ENCODE measurements at places on chromosomes 4 and X.

- DNase-seq, result no peak
Measured at GRCh38 chr4:109878355-109878754, 30.4 kb downstream of the LRIT3 start.

DNA sequence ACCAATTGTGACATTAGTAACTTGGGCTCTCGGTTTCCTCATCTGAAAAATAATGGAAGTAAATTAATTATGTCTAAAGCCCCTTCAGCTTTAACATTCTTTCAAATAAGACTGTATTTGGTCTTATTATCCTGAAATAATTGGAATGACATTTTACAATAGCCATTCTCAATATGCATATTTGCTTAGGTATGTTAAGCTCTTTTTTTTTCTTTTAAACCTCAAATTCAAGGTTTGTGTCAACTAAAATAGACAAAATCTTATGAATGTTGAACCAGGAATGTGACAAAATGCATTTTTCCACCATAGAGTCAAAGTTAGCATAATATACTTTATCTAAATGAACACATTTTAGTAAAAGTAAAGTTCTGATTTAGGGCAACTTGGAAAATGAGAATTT, 34.4 kb upstream of the TET2 start:
- no peak for DNase-seq

DNA sequence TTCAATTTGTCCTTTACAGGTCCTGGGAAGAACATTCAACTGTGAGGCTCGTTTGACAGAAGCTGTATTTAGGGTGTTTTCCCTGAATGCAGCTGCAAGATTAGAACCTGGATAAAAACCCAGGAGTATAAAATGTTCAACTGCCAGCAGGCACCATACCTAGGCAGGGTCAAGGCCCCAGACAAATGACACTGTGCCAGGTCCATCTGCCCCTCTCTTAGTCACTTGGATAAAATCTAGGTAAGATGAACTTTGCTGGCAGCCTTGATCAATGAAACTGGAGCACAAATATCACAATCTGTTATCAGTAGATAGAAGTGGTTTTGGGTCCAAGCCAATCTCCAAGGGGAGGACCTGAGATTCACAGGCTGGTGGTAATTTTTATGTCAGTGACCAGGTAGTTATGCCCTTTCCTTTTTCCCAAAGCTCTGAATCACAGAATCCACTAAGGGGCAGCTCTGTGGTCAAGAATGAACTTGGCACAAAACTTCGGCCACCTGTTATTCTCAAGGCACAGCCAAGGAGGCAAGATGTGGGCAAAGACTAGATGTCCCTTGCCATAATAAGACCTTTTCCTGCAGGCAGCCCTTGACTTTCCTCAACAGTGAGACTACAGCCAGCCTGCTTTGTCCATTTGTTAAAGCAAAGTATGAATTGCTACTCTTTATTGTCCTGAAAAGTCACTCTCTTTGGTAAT, 501.0 kb downstream of the PPARGC1A start:
- no peak for DNase-seq

DNA sequence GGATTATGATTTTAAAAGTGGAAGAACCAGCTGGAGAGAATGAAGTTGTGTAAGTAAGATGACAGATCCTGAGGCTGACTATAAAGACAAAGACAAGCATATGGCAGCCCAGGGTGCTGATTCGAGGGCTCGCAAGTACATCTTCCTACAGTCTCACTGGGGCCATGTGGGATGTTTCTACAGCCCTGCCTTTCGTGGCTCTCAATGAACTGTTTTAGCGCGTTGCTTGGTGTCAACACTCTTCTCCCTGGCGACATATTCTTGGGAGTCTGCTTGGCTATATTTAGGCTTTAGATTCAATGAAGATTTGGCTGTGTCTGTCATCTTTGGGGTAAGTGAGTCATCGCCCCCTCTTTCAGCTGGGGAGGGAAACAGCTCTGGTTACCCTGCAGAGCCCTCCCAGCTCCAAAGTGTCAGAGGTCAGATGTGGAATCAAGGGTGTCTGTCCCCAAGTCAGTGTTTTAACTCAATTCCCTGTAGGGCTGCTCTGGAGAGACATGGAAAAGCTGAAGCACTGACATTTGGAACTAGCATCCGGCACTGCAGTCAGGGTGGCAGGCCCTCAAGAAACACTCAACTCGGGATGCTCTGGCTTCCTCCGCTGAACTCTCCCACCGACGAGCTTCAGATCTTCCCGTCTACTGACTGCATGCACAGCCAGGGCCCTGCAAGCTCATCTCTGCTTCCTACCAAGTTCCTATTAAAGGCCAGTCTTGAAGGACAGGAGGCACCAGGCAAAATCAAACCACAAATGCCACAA, 65.7 kb downstream of the GATB start:
- DNase-seq, result no peak

DNA sequence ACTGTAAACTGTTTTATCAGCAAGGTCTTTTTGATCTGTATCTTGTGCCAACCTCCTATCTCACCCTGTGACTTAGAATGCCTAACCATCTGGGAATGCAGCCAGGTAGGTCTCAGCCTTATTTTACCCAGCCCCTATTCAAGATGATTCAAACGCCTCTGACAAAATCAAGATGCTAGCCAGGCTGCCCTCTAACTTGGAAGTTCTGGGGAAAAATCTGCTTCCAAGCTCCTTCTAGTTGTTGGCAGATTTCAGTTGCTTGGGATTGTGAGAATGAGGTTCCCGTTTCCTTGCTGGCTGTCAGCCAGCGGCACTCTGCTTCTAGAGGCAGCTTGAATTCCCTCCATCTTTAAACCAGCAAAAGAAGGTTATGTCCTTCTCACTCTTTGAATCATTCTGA, 34.7 kb downstream of the LUZP4 start:
- peak; percentile 83 for DNase-seq

DNA sequence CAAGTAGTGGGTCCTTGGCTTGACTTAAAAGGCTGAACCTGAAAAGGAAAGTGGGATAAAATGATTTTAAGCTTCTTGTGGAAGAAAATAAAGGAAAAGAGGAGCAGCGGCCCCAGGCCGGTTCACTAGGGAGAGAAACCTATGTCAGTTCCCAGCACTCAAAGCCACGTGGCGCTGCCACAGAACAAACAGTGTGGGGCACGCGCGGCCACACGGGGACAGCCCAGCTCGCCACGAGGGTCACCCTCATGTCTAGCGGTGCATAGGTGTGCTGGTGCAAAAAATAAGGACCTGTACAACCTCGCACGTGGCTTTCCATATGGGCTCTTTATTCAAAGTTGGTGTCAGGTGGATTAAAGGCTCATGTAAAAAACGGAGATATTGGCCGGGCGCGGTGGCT, 17.1 kb downstream of the MSANTD1 start:
- DNase-seq, result no peak

DNA sequence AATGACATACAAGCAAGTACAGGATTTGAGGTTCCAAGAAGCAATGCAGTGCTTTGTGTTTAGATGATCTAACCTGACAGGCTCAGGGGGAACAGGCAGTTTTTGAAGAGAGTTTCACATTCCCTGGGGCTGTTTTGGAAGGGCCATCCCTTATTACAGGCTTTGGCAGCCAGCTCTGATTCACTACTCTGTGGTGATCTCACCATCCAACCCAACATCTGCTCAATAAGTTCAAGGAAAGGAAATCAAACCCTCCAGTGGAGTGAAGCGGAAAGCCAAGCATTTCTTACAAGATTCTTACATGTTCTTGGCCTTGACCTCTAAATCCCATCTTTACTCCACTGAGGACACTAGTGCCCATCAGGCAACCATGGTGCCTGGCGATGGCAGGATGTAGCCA, 7.5 kb downstream of the IDS start:
- no peak for DNase-seq

GRCh38 chrX:84064814-84065213, 123.2 kb downstream of the RPS6KA6 start:
- no peak for DNase-seq

- no peak for DNase-seq
Measured at GRCh38 chr4:132513491-132513890, 635.6 kb upstream of the PCDH10 start.

- DNase-seq, result no peak
Measured at GRCh38 chr4:59553721-59554091, 1646.4 kb upstream of the ADGRL3 start.

GRCh38 chr4:93501946-93502345, 326.6 kb upstream of the ATOH1 start:
- DNase-seq, result peak; percentile 72

- DNase-seq, result no peak
Measured at GRCh38 chr4:109157696-109158095, 144.8 kb downstream of the COL25A1 start.

DNA sequence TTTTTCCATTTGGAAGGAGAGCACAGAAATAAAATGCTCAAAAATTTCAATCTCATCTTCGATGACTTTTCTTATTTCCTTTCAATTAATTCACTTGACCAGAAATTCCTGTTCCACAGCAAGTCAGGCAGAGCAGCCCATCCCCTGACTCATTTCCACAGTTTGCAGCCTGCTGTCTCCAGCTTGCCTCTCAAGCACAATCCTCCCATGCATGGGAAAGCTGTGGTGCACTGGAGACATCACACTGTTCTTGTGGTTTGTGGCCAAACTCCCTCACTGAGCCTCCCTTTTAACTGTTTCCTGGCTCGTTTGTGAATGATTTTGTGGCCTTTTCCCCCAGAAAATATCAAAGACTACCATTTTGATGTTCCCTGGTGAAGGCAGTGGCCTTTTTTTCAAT, 114.0 kb upstream of the ENPEP start:
- no peak for DNase-seq

- no peak for DNase-seq
Measured at GRCh38 chrX:153984351-153985178, 12.0 kb downstream of the TMEM187 start.

- DNase-seq, result peak; percentile 83
Measured at GRCh38 chrX:110317061-110317819, 645 bp downstream of the AMMECR1 start.

GRCh38 chrX:72169008-72169728, 12.4 kb upstream of the PIN4 start:
- DNase-seq, result no peak

- no peak for DNase-seq
Measured at GRCh38 chr4:38710053-38710452, 46.1 kb downstream of the KLF3 start.

DNA sequence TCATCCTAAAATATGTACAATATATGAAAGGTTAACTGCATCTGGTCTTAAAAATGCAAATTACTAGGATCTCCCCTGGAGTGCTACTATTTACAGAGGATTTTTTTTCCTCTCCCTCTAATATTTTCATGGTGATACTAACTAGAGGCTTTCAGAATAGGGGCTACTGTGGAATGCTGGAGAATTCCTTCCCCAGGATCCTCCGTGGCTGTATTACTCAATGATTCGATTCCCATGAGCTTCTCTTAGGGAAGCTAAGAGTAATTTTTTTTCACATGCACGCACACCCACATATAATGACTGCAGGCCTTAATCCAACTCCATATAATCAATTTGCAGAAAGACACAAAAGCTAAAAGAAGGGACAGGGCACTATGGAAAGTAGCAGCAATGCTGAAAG, 184.7 kb downstream of the ARHGAP6 start:
- DNase-seq, result no peak

DNA sequence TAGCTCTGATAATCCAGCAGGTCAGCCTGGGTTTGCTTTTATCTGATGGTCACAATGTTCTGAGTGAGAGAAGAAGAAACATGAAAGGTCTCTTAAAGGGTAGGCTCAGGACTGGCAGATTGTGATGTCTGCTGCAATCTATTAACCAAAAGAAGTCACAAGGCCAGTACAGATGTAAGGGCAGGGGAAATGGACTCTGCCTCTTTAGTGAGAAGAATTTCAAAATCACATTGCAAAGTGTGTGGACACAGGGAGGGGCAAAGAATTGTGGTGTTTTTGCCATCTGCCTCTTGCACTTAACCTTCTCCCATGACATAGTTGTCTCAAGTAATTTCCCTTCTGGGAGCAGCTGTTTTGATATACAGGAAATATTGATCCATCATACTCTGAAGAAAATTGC, 40.9 kb downstream of the IL1RAPL1 start:
- DNase-seq, result no peak

- DNase-seq, result no peak
Measured at GRCh38 chr4:136150046-136150445, 1382.2 kb downstream of the PCDH18 start.

DNA sequence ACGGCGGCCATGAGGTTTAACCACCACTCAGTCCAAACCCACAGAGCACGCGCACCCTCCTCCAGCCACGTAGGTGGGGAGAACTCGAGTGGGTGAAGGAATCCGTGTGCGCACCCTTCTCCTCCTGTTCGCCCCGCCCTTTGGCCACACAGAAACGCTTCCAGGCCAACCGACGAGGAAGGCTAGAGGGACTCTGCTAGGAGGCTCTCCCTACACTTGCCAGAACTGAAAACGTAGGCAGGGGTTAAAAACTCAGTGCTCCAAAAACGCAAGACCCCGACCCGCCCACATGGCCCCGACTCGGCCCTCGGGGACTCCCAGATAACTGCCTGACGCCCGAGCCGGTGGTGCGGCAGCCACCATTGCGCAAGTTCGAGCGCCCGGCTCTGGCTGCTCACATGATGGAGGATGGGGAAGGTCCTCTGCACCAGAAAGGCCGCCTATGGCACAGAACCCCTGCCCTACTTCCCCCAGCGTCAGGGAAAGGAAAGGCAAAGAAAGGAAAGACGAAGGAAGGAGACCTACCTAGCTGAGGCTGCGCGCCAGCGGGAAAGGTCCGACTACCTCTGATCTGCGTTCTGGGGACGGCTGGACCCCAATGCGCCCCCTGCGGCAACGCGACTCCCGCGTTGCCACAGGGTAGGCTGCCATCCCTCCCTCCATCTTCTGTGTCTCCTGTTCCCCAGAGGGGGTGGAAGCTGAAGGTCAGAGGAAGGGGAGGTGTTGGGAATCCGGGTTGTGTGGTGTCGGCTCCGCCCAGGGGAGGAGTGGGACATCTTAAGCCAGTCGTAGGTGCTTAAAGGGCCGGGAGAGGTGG, 201.9 kb upstream of the AGTR2 start:
- DNase-seq, result peak; percentile 92

Measured in posterior cingulate gyrus (tissue), 11 donors.